ENCODE measurements at places on chromosomes 2 and 18.

- DNase-seq = no peak
Observed at GRCh38 chr2:171294608-171295007, 133.9 kb upstream of the TLK1 start.

GRCh38 chr2:84888401-84889276 lies 7.8 kb upstream of the TRABD2A start:
- no peak for DNase-seq

- DNase-seq = no peak
Observed at GRCh38 chr2:224545884-224546644, 39.1 kb downstream of the CUL3 start.

GRCh38 chr2:227411320-227411989 lies 23.7 kb upstream of the SCYGR1 start:
- DNase-seq = no peak

DNA sequence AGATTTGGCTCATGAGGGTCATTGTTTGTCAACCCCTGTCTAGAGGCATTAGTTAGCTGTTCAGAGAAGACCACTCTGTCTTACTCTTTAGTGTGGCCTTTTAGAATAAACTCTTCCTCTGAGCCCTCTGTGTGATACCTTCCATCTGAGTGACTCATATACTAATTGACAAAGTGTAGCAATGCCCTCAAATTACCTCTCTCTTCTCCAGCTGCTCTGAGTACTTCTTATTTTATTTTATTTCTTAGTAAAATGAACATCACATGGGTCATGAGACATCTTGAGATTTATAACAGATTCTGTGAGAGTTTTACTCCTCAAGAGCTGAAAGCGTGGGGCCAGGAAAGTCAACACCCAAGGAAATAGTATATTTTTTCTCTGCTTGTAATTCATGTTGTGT lies 67.4 kb downstream of the KCTD18 start:
- DNase-seq = no peak

All from BE2C (cell line).